ENCODE measurements at places on chromosomes 6 and 20.

DNA sequence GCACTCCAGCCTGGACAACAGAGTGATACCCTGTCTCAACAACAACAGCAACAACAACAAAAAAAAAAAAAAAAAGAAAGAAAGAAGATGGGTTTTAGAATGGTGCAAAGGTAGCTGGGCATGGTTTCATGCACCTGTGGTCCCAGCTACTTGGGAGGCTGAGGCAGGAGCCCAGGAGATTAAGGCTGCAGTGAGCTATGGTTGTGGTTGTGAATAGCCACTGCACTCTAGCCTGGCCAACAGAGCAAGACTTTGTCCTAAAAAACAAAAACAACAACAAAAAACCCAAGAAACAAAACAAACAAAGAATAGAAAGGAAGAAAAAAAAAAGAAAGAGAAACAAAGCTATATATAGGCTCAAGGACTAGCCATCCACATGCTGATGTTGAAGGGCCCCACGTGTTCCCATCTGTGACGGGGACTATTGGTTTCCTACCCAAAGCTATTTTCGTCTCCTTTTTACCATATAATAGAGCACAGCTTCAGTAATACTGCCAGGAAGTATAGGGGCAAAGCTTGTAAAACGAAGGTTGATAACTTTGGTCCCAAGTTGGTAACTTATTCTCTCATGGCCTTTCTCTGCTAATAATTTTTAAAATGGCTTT, 7.9 kb upstream of the EEF1E1 start:
- DNase-seq = no peak

DNA sequence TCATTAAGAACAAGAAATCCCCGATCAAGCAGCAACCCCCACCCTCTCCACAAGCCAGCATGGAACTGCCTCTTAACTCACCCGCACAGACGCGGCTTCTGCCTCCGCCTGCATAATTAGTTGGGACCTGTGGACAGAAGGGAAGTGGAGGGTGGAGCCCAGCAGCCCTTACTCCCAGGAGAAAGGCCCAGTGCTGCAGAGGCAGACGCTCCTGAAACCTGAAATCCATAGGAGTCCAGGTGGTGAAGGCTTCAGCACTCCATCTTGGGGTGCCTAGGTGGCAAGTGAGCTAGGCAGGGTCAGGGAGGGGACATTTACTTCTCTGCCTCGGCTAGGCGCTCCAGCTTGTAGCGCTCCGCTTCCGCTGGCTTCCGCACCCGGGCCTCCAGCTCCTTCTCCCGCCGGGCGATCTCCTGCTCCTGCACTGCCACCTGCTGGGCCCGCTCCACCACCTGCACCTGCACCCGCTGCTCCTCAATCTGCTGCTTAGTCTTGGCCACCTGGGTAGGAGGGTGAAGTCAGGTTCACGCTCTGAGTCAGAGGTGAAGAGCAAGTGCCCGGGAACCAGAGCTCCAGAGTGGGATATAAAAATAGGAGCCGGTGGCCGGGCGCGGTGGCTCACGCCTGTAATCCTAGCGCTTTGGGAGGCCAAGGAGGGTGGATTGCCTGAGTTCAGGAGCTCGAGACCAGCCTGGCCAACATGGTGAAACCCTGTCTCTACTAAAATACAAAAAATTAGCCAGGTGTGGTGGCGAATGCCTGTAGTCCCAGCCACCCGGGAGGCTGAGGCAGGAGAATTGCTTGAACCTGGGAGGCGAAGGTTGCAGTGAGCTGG, 10.7 kb downstream of the TUBB start:
- DNase-seq = peak; percentile 71

DNA sequence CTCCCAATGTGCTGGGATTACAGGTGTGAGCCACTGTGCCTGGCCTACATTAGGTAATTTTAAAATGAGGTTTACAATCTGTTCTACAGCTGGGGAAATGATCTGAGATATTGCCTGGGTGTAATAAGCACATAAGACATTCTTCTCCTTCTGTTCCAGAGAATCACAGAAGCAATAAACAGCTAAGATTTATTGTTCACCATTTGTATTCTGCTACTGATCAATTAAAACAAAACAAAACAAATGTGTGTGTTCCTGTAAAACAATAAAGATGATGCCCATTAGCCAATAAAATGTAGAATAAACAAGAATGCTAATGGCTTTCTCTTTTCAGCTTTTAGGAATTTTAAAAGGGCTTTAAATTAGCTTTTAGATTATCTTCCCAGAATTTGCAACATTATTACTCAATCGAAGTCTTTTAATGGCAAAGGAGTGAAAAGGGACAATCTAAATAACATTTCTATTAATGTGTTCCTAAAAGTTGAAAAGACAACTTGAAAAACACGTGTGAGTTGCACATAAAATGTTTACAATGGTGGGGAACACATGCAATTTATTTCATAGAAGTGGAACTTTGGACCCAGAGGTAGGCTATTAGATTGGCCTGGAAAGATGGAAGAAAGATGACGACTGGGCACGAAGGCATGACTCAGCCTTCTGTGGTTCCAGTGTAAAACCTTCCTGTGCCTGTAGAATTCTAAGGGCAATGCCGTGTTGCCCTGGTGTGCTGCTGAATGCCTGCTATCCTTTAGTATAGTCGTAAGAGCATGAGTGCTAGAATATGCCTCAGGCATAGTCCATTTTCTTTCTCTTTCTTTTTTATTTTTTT, 29.0 kb upstream of the DEK start:
- DNase-seq = no peak

- no peak for DNase-seq
Measured at GRCh38 chr6:15956205-15957106, 172.4 kb upstream of the MYLIP start.

GRCh38 chr20:53296025-53296424, 297.6 kb downstream of the ZNF217 start:
- no peak for DNase-seq

DNA sequence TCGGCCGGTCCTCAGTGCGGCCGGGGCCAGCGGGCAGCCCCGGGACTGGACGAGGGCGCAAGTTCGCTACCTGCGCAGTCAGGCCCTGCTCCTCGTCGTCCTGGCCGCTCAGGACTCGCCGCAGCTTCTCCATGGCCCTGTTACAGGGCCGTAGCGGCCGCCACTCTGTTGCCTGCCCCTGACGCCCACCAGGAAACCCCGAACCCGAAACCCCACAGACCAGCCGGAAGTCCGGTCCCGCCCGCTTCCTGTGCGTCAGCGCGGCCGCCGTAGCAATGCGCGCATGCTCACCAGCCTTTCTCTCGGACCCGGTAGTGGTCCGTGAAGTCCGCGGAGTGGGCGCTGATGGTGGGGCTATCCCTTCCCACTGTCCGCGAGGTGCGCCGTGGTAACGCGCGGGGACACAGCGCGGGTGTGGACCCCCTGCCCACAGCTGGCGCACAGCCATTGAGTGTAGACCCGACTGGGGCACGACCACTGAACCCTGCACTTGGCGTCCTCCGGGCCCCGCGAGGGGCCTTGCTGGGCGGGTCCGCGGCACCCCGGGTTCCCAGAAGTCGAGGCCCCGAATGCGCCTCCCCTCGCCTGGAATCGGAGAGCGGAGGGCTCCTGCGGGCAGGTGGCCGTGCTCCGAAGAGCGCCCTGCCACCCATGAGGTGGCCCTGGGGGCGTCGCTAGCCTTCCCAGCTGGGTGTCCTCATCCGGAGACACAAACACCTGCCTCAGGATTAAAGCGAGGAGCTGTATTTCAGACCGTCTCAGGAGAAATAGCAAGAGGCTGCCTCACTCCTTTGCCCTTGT, at the start of gene SFT2D1:
Gene SFT2D1 (minus strand): TSS at position 197 of the 801 bp plus-strand sequence. CDS start 64 bp downstream, at position 133.
- DNase-seq = peak; percentile 92

- no peak for DNase-seq
Measured at GRCh38 chr20:10708351-10709185, 34.8 kb upstream of the JAG1 start.

GRCh38 chr6:21967056-21967974, 329.5 kb downstream of the PRL start:
- DNase-seq = no peak

DNA sequence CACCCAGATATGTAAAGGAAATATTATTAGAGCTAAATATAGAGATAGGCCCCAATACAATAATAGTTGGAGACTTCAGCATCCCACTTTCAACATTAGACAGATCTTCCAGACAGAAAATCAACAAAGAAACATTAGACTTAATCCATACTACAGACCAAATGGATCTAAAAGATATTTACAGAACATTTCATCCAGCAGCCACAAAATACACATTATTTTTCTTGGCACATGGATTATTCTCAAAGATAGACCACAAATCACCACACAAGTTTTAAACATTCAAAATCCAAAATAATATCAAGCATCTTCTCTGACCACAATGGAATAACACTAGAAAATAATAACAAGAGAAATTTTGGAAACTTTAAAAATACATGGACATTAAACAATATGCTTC, 1159.1 kb upstream of the CITED2 start:
- no peak for DNase-seq

DNA sequence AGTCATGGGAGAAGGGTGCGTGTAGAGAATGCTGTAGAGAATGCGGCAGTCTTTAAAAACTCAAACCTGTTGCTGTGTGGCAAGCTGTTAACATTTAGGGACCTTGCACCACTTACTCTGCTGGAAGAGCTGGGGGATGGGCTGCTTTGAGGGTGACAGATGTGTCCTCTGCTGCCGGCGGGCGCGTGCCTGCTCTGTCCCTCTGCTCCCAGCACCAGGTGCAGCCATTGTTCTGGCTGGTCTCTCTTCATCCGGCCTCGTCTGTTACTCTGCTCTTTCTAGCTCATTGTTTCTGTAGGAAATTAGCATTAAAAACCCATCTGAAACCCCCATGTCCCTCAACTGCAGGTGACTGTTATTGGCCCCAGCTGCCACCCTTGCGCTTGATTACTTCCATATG, 78.5 kb downstream of the CBFA2T2 start:
- peak; percentile 30 for DNase-seq
